ENCODE measurements at places on chromosomes 2 and 18.

GRCh38 chr2:109689182-109689930 lies 75.2 kb downstream of the SOWAHC start:
- DNase-seq = no peak

DNA sequence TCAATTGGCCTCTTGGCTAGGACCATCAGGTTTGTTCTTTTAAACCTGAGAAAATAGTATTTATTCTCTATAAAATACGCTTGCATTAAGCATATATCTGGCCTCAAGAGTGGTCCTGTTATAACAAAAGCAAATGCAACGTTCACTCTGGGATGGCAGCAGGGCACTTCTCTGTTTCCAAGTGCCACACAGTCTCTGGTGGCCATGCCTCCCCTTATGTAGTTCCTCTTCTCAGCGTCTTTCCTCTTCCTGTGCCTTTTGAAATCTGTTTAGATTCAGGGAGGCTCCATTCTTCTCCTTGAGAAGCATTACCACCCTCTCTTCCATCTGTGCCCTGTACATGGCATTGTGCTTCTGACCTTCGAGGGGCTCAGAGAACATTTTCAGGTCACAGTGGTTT lies 51.9 kb downstream of the TSHZ1 start:
- no peak for DNase-seq

GRCh38 chr2:47555368-47555767 lies 152.4 kb downstream of the MSH2 start:
- DNase-seq = no peak

DNA sequence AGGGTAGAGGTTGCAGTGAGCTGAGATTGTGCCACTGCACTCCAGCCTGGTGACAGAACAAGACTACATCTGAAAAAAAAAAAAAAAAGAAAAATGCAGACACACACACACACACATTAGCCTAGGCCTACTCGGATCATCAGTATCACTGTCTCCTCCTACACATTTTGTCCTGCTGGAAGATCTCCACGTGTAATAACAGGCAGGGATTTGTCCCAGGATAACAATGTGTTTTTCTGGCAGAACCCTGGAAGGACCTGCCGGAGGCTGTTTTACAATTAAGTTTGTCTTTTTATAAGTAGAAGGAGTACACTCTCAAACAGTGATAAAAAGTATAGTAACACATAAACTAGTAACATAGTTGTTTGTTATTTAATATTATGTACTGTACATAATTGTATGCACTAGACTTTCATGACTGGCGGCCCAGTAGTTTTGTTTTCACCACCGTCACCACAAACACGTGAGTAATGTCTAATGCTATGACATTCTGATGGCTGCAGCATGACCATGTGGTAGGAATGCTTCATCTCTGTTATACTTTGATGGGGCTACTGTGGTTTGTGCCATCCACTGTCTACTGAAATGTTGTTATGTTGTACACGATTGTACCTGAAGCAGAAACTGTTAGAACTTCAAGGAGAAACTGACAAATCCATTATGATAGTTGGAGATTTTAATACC lies 130.6 kb downstream of the ATP9B start:
- DNase-seq = no peak

GRCh38 chr2:61816480-61817355 lies 37.1 kb downstream of the FAM161A start:
- no peak for DNase-seq

DNA sequence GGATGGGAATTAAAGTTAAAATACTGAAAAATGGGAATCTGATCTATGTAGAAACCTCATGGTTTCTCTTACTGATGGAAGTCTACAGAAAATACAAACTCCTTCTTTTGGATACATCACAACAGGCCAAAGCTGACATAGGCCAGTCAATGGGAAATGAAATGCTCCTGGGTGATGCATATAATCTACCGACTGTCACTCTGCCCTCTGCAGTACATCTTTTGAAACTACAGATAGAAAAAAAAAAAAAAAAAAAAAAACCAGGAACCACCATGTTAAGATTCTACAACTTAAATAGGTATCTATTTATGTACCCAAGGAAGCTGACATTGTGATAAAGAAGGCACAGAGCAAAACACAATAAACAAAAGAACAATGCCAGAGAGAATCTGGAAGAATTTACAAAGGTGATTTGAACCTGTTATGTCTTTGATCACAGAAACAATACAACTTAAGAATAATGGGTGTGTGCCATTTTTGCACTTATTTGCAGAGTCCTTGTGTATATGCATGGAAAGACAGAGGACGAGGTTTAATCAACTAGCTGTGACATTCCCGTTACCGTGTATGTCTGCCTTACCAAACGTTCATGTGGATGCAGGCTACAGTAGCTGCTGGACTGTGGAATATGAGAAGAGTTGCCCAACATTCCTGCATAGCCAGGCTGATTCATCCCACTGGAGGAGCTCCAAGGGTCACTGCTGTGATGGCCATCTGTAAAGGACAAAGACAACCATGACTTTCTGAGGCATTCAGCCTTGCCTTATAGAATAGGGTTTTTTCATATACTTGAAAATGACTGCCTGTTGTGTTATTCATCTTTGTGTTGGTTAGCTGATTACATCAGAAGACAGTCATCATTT lies 312.7 kb downstream of the TCF4 start:
- peak; percentile 80 for DNase-seq

DNA sequence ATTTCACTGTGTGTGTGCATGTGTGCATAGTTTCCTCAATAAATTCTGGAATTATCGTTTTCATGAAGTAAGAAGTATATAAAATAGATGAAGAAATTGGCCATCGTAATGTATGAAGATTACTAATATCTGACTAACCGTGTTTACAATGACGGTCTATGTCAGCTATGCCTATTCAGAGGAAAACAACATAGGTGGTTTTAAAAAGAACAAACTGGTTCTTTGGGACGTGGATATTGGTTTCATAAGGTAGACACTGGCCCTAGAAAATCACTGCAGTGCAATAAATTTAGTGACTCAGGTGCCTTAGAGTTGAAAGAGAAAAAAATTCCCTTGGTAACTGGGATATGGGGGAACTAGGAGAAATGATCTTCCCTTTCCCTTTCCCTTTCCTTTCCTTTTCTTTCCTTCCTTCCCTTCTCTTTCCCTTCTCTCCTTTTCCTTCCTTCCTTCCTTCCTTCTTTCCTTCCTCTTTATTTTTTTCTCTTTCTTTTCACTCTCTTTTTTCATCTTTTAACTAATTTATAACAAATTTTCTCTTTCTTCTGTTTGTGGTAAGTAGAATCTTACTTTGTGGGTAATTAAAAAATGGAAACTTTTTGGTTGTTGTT lies 36.4 kb downstream of the MAP2 start:
- DNase-seq = no peak

DNA sequence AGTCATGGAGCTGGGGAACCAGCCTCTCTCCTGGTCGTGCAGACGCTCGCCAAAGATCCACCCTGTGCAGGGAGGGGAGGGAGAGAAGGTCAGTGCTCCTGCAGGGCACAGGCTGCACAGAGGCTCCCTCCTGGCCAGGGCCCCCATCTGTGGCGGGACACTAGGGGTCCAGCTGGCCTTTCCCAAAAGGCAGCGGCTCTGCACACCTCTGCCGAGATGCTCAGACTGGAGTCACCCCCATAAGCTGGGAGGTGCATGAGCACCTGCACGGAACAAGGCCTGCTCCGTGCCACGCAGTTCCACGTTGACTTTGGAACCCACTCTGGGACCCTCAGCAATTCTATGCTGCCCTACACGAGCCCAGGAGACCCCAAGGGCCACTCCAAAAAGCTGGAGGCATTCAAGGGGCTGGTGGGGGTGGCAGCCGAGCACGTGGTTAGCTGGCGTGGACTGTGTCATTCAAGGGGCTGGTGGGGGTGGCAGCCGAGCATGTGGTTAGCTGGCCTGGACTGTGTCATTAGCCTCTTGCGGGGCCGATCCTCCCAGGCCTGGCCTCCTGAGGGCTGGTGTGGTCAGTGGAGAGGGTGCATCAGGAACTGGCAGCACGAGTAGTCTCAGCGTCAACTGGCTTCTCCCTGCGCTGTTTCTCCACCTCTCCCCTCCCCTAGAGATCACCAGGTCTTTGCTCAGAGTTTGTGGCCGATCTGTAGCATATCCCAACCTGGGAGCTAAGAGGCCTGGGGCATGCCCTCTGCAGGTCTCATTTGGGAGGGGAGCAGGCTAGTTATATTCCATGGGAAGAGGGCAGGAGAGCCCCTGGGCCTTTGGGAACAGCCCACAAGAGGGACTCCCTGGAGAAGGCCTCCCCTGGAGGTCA lies 9.8 kb downstream of the SNORC start:
- no peak for DNase-seq

- no peak for DNase-seq
Measured at GRCh38 chr2:60324536-60324935, 228.9 kb downstream of the BCL11A start.

- no peak for DNase-seq
Measured at GRCh38 chr2:8641301-8641965, 40.4 kb upstream of the ID2 start.

GRCh38 chr18:74724186-74724585 lies 126.5 kb downstream of the ZNF407 start:
- DNase-seq = no peak

GRCh38 chr18:29034113-29034856 lies 857.4 kb upstream of the CDH2 start:
- DNase-seq = no peak

GRCh38 chr18:43751835-43752234 lies 474.5 kb upstream of the SYT4 start:
- DNase-seq = no peak

- DNase-seq = no peak
Measured at GRCh38 chr2:14385043-14385442, 247.5 kb upstream of the LRATD1 start.

DNA sequence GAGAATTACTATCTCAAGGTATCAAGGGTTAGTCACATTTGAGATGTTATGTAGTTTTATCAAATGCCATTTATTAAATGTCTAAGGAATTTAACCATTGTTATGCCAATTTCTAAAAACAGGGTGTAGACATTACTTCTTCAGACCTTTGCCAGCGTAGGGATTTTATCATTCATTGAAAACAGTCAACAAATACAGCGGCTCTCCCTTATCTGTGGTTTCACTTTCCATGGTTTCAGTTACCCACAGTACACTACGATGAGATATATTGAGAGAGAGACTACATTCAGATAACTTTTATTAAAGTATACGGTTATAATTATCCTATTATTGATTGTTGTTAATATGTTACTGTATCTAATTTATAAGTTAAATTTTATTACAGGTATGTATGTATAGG lies 234.7 kb downstream of the TMX3 start:
- no peak for DNase-seq

- DNase-seq = no peak
Measured at GRCh38 chr2:234430871-234431270, 66.0 kb downstream of the ARL4C start.

DNA sequence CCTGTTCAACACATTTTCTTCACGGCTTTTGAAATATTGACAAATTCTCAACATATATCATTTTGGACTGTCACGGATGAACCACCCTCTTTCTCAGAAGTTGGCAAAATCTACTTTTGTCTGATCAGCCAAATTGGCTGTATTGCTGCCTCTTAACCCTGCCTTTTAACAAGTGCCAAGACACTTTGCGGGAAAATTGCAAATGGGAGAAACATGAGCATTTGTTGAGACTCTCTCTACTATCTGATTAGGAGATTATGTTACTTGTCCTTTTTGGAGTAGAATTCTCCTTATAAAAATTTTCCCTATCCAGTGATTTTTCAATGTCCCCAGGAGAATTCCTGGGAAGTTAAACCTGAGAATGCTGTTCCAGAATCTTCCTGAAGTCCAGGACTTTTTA lies 256.2 kb upstream of the ZSWIM2 start:
- no peak for DNase-seq

- DNase-seq = no peak
Measured at GRCh38 chr2:239283961-239284795, 116.6 kb downstream of the HDAC4 start.

DNA sequence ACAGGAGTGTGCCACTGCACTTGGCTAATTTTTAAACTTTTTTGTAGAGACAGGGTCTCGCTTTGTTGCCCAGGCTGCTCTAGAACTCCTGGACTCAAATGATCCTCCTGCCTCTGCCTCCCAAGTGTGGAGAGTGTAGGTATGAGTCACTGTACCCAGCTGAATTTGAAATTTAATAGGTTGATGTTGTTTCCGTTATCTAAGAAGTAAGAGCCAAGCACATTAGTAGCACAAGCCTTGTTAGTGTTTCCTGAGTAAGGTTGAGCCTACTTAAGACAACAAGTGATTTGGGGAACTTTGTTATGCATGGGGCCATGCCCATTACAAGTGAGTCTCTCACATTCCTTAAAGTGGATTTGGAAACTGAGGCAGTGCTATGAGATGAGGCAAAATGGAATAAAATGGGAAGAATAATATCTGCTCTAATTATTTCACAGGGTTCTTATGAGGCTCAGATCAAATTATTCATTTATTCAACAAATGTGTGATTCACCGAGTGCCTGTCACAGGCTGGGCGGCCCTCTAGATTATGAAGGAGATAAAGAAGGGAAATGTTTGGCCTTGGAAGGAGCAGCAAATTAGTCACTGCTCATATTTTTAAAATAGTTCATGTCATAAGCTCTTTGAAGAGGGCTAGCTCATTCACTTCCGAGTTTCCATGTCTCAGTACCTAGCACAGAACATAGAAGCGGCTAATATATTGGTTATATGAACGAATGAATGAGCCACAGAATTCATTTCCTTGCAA lies 217.2 kb downstream of the LDLRAD4 start:
- peak; percentile 58 for DNase-seq

GRCh38 chr2:239136762-239137161 lies 264.1 kb downstream of the HDAC4 start:
- DNase-seq = no peak

- DNase-seq = no peak
Measured at GRCh38 chr2:49831698-49832367, 677.5 kb upstream of the FSHR start.

GRCh38 chr2:190126798-190127197 lies 64.3 kb upstream of the MSTN start:
- no peak for DNase-seq

GRCh38 chr2:182541268-182541667 lies 114.4 kb upstream of the PDE1A start:
- DNase-seq = no peak

DNA sequence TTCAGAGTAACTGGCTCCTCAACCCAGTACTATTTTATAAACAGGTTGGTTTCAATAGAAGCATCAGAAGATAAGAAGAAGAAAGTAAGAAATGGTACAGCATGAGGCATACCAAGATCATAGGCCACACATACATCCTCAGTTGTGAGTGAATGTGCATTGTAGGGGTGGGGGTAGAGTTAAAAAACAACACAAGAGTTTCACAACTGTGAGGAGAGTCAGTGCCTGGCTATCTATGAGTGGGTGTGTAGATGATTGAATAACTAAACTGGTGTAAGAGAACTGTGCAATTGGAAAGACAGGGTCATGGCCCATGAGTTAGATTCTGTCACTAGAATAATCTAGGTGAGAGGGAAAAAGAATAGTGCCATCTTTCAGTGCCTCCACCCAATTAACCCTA lies 748.2 kb upstream of the ACVR2A start:
- DNase-seq = no peak

- no peak for DNase-seq
Measured at GRCh38 chr2:219049282-219049681, 8.0 kb upstream of the CFAP65 start.

DNA sequence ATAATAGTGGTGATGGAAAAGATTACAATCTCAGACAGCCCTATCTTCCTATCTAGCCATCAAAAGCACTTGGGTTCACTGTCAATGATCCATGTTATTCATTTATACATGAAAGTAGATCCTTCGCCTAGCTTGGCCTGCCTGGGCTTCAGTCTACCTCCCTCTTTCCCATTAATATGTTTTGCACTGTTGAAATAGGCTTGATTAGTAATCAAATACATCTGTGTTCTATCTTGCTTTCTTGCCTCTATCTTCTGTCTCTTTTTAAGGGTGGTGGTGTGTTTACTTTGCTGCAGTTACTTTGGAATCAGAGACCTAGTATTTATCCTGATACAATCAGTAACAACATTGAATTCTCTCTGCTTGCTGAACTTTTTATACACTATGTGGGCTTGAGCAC lies 521.2 kb downstream of the TNS1 start:
- DNase-seq = no peak

All from amniotic stem cell (primary cell).